ENCODE measurements at places on chromosomes 3 and 15.

DNA sequence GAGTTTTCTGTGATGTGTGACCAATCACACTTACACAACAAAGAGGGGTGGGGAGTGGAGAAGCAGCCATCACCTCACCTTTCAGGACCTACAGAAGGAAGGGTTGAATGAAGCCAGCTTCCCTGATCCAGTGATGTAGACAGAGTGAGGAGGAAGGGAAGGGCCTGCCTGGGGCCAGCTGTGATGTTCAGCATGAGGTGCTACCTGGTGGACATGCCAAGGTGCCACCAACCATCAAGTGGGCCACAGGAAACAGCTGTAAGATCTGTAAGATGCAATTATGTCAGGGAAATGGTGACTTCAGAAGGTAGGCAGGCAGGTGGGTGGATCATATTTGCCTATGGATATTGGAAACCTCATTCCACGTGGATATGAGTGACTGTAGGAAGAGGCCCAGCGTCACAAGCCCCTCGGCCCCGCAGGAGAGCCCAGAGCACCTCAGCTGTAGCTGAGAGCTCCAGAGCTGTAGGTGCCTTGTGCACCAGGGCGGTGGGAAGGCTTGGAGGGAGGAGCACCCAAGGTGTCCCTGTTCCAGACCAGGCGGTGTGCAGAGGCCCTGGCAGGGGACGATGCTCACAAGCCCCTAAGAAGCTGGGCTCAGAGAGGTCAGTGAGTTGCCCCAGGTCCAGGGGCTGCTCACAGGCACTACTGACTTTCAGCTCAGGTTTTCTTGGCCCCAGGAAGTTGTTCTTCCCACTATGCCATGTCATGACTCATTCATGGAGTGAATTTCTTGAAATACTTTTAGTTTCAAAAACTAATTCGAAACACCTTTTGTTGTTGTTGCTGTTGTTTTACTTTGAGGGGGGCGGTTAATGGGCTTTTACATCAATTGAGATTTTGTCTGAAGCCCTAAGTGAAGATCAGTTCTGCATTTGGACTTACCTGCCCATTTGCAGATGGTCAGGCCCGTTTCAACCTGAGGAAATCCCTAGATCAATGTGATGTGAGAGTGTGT is 94.2 kb upstream of the ALDH1A3 start:
- no peak for DNase-seq

GRCh38 chr3:177287231-177287630 is 89.9 kb upstream of the TBL1XR1 start:
- no peak for DNase-seq

GRCh38 chr3:187361835-187362234 is 6.3 kb upstream of the RTP4 start:
- DNase-seq = no peak

GRCh38 chr15:96038650-96039049 is 291.9 kb upstream of the NR2F2 start:
- DNase-seq = no peak

DNA sequence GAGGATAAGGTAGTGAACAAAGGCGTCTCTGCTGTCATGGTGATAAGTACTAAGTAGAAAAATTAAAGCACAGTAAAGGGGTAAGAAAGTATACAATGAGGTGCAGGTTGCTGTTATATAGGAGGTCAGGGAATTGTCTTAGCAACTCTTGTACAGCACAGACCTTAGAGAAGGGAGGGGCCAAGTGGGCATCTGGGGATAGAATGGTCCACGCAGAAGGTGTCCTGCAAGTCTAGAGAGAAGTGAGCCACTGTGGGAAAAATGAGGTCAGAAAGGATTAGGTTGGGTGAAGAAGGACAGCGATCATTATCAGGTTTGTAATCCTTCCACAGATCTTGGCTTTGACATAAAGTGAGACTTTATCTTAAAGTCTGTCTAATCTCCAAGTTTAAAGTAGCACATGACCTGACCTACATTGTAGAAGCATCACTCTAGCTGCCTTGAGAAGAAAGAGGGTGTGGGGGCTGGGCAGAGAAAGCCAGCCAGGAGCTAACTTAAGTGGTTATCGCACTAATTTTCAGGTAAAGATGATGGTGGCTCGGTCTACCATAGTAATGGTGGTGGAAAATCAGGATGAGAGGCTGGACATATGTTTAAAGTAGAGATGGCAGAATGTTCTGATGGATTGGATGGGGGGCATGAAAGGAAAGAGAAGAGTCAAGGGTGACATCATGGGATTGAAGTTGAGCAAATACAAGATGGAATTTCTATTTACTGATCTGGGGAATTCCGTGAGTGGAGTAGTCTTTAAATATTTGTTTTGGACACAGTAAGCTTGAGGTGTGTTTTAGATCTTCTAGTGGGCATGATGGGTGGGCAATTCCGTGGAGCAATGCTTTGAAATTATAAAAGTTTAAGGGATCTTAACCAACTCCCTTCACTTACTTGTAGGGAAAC is 919.2 kb downstream of the ROBO1 start:
- no peak for DNase-seq

- no peak for DNase-seq
Measured at GRCh38 chr3:177607589-177607988, 410.3 kb upstream of the TBL1XR1 start.

DNA sequence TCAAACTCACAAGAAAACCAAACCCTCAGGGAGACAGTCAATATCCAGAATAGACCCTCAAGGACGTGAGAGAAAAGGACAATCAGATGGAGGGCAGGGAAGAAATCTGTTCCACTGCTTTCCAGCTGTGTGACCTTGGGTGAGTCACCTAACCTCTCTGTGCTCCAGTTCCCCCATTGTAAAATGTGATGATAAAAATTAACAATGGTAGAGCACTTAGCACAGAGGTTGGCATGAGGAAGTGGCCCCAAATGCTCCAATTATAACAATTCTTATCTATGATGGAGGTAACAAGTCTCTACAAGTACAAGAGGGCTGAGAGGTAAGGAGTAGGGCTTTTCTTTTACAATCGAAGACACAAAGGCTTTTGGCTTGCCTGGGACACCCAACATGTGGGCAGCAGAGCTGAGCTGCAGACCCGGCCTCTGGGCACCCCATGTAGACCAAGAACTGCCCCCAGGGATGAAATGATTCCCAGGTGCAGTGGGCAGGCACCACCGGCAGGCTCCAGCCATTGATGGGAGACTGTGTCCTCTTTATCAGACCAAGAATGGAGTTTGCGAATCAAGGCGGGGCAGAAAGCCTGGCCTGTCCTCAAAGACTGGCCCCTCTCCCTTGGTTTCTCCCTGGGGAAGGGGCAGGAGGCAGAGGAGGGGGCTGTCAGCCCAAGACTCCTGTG is 22.0 kb downstream of the WNT7A start:
- DNase-seq = no peak

- DNase-seq = peak; percentile 80
Measured at GRCh38 chr3:129016356-129016719, 15.2 kb downstream of the EFCC1 start.

- DNase-seq = no peak
Measured at GRCh38 chr3:171132873-171133272, 106.4 kb upstream of the SLC2A2 start.

GRCh38 chr3:63370094-63370493 is 92.0 kb downstream of the SYNPR start:
- DNase-seq = no peak

GRCh38 chr3:157859541-157859940 is 246.7 kb downstream of the SHOX2 start:
- DNase-seq = no peak

GRCh38 chr15:77607894-77608261 is 24.8 kb downstream of the LINGO1 start:
- DNase-seq = no peak

DNA sequence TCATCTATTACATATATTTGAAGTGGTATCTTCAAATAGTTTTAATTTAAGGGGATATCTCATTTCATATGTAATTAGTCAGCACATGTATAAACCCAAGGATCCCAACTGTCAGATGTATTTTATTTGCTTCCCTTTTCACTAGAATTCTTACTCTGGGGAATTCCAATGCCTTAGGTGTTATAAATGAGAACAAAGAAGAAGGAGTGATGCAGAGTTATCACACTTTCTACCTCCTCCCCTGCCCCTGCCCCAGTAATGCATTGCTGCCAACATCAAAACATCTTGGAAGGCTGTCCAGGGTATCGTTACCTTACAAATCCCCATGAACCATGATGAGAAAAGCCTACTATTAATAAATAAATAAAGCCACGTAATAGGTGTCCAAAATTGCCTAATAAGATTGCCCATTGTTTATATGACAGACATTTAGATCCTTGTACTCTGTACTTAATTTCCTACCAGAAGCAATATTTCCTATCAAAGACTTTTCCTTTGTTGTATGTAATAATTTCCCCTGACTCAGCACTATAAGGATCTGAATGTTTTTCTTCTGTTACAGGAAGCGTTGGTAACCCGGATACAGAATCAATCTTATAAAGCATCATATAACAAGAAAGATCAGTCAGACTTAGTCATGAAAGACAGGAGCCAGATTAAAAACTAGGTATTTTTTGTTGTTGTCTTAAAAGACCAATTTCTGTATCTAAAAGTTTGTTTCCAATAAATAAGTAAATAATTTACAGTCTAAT is 38.8 kb downstream of the CBLB start:
- no peak for DNase-seq

GRCh38 chr15:45648521-45649200 is 13.8 kb downstream of the SQOR start:
- no peak for DNase-seq

DNA sequence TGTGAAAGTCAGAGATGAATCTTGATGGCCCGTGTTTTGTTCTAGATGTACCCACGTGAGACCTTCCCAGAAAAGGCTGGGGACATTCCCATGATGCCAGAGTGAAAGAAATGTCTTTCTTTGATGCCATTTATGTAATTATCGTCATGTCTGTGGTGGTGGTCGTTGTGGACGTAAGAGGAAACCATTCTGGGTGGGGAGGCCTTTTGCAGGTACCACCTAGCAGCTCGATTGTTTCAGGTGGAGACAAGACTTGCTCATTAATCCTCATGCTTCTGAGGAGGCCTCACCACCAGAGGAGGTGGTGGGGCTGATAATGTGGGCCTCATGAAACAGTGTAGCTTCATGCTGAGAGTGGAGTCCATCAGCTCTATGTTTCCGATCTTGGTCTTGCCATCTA is 58.1 kb upstream of the USP3 start:
- DNase-seq = peak; percentile 59

DNA sequence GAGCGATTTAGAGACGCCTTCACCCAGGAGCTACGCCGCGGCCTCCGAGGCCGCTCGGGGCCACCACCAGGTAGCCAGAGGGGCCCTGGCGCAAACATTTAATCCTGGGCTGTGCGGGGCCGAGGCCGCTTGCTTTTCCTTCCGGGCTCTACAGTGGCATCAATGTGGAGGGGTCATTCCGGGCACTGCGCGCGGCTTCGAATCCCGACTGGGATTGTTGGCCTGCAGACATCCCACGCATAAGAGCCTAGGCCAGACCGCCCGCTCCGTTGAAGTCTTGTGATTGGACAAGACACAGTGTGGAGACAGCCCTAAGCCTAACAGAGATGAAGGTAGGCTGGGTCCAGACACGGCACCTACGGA is 568 bp upstream of the NCBP2 start:
- no peak for DNase-seq

GRCh38 chr3:181729341-181729869 is 17.7 kb downstream of the SOX2 start:
- DNase-seq = no peak

DNA sequence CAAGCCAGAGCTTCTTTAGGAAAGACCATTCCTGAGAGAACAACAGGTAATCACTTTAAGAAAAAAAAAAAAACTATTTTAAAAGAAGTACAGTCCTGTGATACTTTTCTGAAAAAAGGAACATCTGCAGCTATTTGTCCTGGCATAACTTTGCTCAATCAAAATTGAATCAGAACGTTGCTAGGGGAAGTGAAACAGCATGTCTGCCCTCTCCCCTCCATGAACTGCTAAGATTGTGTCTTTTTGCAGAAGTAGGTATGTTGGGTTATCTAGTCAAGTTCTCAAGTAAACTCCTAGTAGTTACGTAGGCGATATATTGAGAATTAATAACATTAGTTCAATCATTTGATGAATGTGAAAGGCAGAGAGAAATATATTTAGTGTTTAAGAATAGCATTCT is 1013.3 kb downstream of the TUSC7 start:
- DNase-seq = peak; percentile 10

DNA sequence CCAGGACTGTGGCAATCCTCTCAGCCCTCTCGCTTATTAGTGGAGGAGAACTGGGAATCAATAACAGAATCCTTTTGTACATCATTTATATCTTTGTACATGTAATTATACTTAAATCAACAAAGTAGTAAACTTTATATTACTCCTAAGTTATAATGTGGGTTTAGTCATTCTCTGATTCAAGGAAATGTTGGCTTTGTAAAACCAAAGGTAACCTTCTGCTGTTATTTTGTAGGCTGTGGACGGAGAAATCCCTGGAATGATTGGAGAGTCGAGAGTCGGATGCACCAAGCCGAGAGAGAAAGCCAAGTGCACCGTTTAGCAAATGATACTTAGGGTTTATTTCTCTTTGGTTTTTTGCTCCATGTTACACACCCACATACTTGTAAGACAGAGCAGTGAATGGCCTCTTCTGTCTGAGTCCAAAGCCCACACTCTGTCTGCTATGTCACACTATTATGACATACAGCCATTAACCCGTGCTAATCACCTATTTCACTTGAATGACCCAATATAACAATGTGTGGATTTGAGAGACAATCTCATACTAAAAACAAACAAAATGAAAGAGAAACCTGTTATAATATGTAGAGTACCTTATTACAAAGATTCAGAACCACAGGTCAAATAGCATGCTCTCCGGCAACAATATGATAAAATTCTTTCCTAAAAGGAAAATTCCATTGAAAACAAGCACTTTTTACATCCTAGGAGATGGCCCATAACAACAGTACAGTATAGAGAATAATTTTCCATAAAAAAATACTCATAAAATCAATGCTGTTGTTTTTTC is 72.2 kb downstream of the MECOM start:
- no peak for DNase-seq

DNA sequence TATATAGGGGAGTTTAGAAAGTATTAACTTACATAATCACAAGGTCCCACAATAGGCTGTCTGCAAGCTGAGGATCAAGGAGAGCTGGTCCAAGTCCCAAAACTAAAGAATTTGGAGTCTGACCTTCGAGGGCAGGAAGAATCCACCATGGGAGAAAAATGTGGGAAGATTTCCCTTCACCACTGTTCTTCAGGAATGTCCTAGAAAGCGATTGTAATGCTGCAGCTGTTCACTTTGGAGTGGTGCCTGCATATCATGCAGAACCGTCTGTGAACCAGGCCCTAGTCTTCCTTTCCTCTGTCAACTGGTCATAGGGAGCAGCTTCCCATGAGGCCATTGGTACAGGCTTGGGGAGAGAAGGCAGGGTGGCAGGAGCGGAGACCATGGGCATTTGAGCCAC is 497.9 kb upstream of the ARPP21 start:
- DNase-seq = no peak

All from CD4-positive, alpha-beta T cell treated with Interferon gamma for 1 hour (primary cell).